Cardiac muscle cell (in vitro differentiated cells and primary cell): ENCODE measurements at places on chromosomes 5 and 9.

GRCh38 chr5:101338226-101338625 lies 435.1 kb upstream of the ST8SIA4 start:
- no peak overlapping the region for H3K27ac ChIP-seq
- no peak for DNase-seq
- H3K36me3 ChIP-seq = no peaks in the 10 kb centered on the region
- H3K4me1 ChIP-seq = no peaks in the 10 kb centered on the region
- H3K4me3 ChIP-seq = no peak overlapping the region

- H3K4me1 ChIP-seq = no peaks in the 10 kb centered on the region
- no peak overlapping the region for H3K4me3 ChIP-seq
- no peak for DNase-seq
- H3K27ac ChIP-seq = no peak overlapping the region
These were observed 563.8 kb downstream of the TLE1 start for GRCh38 chr9:81125446-81126092.

DNA sequence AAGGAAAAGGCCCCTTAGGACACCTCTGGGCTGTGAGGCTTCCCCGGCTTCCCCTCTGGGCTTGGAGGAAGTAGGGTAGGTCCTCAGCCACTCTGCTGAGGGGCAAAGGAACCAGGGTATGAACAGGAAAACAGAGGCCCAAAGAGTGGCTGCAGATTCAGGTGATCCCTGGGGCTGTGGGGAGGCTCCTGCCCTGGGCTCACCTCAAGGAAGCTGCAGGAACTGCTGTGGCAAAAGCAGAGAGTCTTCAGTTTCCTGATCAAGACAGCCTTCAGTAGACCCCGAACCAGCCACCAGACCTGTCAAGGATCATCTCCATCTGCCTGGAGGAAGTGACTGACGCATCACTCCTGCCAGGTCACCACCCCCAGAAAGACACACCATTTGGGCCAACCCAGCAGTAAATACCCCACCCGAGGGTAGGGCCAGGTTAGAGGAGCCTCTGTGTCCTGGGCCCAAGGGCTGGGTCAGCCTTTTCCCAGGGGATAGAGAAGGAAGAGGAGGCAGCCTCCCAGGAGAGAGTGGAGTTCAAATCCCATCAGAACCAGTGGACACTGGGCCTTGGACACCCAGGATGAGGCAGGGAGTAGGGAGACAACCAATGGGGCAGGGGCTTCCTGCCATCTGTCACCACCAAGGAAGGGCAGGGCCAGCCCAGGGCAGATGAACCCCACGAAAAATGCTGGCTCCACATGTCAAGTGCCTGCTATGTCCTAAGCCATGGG lies 5.8 kb upstream of the ST6GALNAC6 start:
- H3K36me3 ChIP-seq = no peaks in the 10 kb centered on the region
- H3K4me1 ChIP-seq = peaks cover 18% of the 10 kb centered on the region
- no peak for DNase-seq
- no peaks in the 10 kb centered on the region for H3K27me3 ChIP-seq

GRCh38 chr9:106637486-106637885 lies 225.5 kb upstream of the ZNF462 start:
- H3K36me3 ChIP-seq = no peaks in the 10 kb centered on the region
- H3K27me3 ChIP-seq = no peaks in the 10 kb centered on the region
- no peak for DNase-seq
- no peak overlapping the region for H3K27ac ChIP-seq

GRCh38 chr5:81519217-81519905 lies 125.4 kb upstream of the ACOT12 start:
- no peak overlapping the region for H3K27ac ChIP-seq
- peaks cover 11% of the 10 kb centered on the region for H3K4me1 ChIP-seq
- no peak for DNase-seq
- no peaks in the 10 kb centered on the region for H3K36me3 ChIP-seq
